NCI-H187 (cell line): ENCODE measurements at places on chromosomes 6 and 20.
A peak's percentile ranks its signal among the peaks of the same experiment; 100 is the strongest.

- DNase-seq: no peak
Observed at GRCh38 chr20:57663681-57664451, 43.6 kb upstream of the ZBP1 start.

DNA sequence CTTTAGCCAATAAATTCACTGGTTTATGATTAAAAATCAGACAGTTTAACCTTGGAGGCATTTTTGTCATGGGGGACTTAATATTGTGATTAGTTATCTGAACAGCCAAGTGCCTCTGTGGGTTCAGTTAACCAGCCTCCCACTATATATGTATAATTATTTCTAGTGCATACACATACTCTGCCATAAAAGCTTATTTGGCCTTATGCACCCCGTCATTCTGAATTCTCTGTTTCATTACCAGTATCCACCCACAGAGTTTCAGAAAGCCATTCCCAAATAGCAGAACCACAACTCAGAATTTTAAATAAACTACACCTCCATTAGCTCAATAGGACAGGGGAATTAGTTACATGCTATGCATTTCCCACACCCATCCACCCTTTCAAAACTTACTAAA, 279.7 kb downstream of the ZFAND3 start:
- no peak for DNase-seq

DNA sequence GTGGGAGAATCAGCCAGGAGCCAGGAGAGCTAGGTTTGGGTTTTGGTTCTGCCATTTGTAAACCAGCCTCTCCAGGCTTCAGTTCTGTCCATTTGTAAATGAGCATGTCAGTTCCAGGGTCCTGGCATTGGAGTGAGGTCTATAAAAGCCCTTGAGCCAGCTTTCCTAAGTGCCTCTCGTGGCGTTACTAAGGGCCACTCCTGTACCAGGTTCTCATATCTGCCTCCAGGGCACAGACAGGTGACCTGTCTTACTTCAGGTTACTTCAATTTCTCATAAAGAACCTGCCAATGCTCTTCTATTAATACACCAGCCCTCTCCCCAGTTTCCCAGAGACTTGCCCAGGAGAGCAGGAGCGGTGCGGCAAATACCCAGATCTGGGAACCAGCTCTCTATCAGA, 101.9 kb downstream of the VEGFA start:
- peak; percentile 60 for DNase-seq

- no peak for DNase-seq
Observed at GRCh38 chr6:31143148-31143547, 4.3 kb upstream of the PSORS1C2 start.

DNA sequence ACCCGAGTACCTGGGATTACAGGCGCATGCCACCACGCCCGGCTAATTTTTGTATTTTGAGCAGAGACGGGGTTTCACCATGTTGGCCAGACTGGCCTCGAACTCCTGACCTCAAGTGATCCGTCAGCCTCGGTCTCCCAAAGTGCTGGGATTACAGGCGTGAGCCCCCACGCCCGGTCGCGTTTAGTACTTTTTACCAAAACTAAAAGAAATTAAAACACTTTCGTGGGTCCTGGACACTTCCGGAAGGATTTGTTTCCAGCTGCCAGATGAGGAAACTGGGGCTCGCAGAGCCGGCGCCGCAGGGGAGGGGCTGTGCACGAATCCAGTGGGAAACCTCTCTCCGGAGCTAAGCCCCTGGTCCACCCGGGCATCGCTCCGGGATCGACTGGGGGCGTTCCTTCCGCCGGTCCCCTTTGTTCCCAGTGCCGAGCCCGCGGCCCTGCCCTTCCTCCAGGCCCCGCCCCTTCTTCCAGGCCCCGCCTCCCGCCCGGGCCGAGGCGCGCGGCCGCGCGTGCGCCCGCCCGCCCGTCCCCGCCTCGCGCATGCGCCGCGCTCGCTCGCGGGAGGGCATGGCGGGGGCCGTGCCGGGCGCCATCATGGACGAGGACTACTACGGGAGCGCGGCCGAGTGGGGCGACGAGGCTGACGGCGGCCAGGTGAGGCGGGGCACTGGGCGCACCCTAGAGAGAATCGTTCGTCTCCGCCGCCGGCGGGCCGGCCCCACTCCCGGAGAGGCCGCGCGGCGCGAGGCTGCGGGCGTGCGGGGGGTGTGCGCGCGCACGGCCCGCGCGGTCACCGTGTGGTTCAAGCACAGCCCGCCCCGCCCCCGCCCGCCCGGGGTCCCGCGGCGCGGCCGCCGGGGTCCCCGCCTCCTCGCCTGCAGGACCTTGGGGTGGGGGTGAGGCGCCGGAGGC, at the start of gene NELFCD:
Gene NELFCD, plus strand, starts transcription at position 546 of the 917 bp plus-strand sequence. Its CDS starts 54 bp downstream, at position 600.
- peak; percentile 89 for DNase-seq
